ENCODE measurements at places on chromosomes 1 and 21.

DNA sequence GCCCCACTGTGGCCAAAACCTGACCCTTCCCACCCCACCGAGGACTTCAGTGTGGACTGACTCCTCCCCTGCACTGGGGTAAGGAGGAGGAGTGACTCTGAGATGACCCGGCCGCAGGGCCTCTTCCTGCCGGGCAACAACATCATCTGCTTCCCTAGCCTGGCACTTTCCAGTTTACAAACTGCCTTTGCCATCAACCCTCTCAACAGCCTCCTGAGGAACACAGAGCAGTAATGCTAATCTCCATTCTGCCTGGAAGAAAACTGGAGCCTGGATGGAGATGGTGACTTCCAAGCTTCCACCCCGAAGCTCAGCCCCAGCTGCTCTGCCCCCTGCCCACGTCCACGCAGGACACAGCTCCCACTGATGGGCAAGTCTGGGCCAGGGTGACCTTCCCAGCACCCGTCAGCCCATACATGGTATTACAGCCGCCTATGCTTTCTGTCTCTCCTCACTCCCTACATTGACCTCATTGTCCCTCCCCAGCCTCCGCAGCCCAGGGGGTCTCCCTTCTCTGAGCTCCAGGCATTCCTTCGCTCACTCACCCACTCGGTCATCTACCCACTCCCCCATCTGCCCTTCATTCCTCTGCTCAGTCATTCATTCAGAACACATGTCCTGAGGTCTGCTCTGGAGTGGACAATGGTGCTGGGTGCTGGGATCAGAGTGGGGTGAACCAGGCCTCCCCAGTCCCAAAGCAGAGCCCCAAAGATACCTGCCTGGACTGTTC is 34.2 kb downstream of the RAP1GAP start:
- DNase-seq = no peak

DNA sequence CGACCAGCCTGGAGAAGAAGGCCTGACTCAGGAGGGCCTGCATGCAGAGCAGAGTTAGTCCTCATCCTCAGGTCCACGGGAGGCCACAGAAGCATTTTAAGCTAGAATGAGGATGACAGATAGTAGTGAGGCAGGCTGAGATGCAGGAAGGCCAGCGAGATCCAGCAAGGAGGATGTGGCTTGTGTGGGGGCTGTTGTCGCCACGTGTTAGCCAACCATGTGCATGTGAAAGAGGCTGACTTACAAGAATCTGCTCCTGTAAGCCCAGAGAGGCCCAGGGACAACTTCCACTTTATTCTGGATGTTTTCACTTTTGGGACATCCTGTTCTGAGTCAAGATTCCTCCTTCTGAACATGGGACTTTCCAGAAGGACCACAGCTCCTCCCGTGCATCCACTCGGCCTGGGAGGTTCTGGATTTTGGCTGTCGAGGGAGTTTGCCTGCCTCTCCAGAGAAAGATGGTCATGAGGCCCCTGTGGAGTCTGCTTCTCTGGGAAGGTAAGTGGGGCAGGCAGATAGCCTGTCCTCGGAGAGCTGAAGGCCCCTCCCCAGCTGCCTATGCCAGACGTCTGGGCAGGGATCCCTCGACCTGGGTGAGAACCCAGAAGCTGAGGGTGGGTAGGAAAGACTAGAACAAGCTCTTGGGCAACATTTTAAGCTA is at the start of gene SLAMF8:
Gene SLAMF8 (plus strand): TSS at position 433 of the 661 bp plus-strand sequence. CDS start 26 bp downstream, at position 459.
- DNase-seq = peak; percentile 58

DNA sequence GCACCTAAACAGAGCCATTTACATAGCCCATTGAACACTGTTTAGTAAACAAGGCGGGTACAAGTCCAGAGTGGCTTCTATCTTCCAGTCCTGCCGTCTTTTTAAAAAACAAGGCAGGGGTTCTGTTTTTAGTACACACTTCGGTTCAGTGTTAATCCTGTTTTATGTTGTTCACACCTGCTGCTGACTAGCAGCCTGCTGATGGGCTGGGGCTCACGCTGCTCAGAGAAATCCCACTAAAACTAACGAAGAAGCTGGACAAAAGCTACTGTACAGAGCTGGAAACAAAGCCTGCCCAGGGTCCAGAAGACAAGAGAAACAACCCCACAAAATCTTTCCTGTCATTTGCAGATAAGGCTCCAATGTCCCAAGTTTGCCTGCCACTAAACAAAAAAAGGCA is 13.2 kb downstream of the ESRRG start:
- no peak for DNase-seq

- no peak for DNase-seq
Observed at GRCh38 chr1:167819849-167820683, 93.9 kb downstream of the ADCY10 start.

DNA sequence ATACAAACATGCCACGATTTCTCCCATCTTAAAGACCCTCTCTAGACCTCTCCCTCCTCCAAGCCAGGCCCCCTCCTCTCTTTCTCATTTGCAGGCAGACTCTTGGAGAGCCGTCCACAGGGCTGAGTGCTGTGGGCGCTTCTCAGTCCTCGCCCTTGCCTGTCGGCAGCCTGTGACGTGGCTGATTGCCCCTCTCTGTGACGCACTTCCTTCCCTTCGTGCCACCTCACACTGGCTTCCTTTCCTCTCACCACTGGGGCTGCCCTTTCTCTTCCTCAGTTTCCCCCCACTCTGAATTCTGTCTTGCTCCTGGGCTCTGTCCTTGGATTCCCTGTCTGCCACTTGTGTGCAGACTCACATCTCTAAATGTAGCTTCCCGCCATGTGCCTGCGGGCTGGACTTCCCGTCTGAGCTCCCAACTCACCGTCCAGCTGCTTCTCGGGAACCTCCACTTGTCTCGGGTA is 227.2 kb downstream of the CAMTA1 start:
- DNase-seq = no peak

GRCh38 chr1:225435957-225436392 is 8.1 kb upstream of the LBR start:
- DNase-seq = no peak

DNA sequence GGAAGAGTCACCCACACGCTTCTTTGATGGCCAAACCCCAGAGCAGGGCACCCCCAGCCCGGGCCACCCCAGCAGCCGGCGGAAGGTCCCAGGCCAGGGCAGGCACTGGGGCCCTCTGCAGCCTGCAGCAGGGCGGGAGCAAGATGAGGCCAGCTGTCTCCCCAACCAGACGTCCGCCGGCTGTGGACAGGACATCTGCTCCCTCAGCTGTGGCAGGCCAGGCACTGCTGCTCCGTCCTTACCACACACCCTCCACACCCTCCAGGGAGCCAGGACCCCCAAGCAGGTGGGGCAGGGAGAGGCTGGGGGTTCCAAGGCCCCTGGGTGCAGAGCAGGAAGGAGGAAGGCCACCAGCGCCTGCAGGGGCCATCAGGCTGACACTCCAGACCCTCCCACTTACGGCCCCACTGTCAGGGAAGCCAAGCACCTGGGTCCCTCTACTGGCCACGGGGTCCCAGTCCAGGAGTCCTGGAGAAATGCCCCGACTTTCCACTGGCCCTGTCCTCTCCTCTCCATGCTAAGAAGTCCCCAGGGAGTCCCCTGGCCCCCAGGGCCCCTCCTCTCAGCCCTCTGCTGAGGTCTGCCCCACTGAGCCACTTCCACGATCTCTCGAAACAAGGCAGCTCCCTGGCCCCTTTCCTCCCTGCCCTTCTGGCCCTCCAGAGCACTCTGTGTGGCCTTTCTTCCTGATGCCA is 5.6 kb downstream of the WNT9A start:
- no peak for DNase-seq

DNA sequence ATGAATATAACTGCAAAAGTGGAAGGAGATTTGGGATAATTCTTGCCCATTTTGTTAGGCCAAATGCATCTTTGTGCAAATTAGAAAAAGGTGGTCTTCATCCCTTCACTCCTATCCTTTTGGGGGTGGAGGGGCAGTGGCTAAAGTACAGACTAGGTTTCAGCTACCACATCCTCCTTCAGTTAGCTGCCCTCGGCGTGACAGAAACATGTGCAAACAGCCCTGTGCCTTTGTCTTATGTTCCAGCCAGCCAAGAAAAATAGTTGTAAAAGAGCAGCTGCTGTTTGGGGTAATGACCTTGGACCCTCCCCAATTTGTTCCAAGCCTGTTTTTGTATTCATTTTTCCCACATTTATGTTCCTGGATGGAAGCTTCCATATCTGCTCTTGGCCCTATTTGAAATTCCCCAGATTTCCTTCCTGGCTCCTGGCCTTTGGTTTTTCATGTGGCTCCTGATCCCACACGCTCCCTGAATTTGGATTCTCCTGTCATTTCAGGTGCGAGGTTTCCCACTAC is 8.3 kb upstream of the LGALS8 start:
- DNase-seq = no peak
